ENCODE measurements at places on chromosomes 6 and 20.

DNA sequence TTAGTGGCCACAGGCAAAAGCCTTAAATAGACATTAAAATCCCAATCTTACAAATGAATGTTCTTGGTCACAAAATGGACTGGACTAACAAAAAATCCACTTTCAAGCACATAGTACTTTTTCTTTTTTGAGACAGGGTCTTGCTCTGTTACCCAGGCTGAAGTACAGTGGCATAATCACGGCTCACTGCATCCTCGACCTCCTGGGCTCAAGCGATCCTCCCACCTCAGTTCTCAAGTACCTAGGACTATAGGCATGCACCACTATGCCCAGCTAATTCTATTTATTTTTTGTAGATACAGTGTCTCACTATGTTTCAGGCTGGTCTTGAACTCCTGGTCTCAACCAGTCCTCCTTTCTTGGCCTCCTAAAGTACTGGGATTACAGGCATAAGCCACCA, 59.4 kb downstream of the MAP3K5 start:
- no peak for DNase-seq

DNA sequence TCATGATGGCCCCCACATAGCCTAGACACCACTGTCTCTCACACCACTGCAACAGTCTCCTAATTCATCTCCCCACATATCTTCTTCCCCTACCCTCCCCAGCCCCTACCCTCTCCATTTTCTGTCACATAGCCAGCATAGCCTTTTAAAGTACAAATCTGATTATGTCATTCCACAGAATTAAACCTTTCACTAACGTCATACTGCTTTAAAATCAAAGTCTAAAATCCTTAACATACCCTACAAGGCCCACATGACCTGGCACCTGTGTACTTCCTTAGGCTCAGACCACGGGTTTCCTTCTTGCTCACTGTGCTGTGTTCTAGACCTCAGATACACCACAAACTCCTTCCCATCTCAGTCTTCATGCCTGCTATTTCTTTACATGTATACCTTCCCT, 5.9 kb downstream of the OSTM1 start:
- DNase-seq: no peak

DNA sequence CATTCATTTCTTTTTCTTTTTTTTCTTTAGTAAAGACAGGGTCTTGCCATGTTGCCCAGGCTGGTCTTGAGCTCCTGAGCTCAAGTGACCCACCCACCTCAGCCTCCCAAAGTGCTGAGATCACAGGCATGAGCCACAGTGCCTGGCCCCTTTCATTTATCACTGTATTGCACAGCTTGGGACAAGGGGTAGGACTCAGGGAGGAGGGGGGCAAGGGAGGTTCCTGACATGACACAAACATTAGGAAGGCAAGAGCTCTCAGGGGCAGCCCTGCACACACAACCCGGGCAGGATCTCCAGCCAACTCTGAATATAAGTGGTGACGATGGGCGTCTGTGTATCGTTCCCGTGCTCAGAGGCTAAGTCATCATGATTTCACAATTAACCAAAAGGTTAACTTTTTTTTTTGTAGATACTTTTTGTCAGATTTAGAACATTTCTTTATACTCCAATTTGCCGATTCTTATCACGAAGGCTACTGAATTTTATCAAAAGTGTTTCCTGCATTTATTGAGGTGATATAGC, 19.9 kb downstream of the SLC2A4RG start:
- no peak for DNase-seq

DNA sequence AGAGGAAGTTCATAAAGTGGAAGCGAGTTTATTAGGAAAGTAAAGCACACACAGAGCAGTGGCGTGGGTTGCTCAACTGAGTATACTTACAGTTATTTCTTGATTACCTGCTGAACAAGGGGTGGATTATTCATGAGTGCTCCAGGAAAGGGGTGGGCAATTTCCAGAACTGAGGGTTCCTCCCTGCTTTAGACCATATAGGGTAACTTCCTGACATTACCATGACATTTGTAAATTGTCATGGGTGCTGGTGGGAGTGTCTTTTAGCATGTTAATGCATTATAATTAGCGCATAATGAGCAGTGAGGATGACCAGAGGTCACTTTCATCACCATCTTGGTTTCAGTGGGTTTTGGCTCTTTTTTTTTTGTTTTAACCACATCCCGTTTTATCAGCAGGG, 29.8 kb downstream of the PDYN start:
- DNase-seq: peak; percentile 37
